T-helper 22 cell (primary cell): ENCODE measurements at places on chromosomes 7 and 10.
A peak's percentile ranks its signal among the peaks of the same experiment; 100 is the strongest.

DNA sequence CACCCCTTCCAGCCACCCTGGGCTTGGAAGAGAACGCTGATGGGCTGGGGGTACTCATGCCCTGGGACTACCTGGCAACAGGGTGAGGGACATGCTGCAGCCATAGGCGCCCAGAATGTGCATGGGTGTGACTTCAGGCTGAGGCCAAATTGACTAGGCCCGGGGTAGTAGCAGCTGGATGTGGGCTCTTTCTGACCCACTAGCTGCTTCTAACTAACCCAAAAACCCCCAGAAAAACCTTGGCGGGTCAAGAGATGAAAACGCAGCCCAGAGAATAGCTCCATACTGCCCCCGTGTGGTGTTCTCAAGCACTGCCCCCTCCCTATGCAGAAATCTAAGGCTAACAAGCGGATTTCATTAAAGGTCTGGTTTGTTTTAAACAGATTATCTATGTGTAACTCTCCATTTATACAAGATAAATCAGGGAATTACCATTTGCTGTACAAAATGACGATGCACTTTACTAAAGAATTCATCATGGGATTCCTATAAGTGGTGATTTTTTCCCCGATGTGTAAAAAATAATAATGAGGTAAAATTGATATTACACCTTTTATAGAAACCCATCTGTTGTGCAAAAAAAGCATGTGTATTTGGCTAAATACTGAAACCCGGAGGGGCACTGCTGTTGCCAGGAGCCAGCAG lies 4.2 kb downstream of the SMARCD3 start:
- DNase-seq, result no peak

DNA sequence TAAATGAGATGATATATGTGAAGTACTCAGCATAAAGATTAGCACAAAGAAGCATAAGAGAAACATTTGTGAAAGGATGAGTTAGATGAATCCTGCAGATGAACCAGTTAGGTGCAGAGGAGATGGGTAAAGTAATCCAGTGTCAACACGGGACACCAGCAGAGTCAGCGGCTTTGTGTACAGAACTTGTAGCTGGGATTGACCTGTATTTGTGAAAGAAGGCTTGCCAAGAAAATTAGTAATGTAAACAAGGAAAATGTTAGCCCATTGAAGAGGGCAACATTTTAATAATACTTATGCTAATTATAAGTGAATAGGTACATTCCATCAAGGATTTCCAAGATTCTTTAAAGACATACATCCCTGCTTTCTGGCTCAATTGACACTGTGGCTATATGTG lies 255.7 kb downstream of the PTEN start:
- no peak for DNase-seq

- no peak for DNase-seq
These were observed 411.6 kb upstream of the GALNT17 start for GRCh38 chr7:70720191-70720873.

GRCh38 chr10:22986771-22987542 lies 59.1 kb downstream of the ARMC3 start:
- no peak for DNase-seq

- no peak for DNase-seq
These were observed 32.6 kb upstream of the IL15RA start for GRCh38 chr10:6009961-6010360.

- no peak for DNase-seq
These were observed 12.2 kb upstream of the PPIF start for GRCh38 chr10:79335094-79335469.

- no peak for DNase-seq
These were observed 16.1 kb downstream of the OGDH start for GRCh38 chr7:44622342-44623151.

DNA sequence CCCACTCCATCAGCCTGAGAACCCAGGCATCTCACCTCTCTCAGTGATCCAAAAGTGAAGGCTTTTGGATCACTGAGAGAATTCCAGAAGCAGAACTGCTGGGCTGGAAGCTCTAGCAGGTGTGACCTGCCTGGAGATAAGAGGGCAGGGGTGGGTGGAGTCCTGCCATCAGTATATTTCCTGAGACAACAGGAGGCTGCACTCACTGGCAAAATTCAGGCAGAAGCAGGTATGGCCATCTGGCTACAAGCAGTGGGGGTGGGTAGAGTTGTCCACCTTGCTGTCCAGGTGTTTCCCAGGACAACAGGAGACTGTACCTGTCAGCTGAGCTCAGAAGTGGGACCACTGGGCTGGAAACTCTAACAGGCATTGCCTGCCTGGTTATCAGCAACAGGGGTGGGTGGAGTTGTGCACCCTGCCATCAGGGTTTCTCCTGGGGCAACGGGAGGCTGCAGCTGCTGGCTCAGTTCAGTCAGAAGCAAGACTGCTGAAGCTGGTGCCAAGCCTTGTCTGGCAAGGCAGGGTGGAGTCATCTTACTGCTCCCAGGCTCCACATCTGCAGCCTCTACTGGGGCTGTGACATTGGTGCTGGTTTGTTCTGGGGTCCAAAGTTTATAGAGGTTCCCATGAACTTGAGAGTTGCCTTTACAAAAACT lies 47.2 kb upstream of the SFTPD start:
- no peak for DNase-seq

- DNase-seq, result no peak
These were observed 13.2 kb downstream of the YKT6 start for GRCh38 chr7:44213877-44214388.

DNA sequence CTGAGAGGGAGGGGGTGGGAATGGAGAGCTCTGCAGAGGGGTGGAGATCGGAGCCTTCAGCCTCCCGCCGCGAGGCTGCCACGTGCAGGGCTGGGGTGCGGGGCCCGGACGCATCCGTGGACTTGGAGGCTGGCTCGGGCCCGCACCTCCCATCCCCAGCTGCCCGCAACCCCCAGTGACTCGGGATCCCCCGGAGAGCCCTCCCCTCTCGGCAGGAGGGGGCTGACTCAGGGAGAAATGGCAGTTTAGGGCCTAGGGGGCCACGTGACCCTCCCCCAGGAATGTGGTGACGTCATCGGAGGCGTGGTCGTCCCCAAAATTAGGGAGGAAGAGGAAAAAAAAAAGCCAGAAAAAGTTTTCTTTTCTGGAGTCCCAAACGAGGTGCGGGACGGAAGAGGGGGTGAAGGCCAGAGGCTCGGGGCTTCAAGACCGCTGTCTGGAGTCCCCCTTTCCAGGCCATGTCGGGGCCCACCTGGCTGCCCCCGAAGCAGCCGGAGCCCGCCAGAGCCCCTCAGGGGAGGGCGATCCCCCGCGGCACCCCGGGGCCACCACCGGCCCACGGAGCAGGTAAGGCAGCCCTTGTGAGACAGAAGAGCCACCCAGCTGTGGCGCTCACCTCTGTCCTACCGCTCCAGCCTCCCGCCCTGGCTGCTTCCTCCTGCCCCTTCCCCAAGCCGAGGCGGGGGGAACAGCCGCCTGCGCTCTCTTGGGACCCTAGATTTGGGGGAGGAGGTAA lies at the start of gene TRIP6:
TSS of gene TRIP6 (plus strand) at position 348 of the 736 bp plus-strand sequence. CDS start at position 459, 111 bp downstream.
- DNase-seq, result peak; percentile 27

- no peak for DNase-seq
These were observed 14.5 kb upstream of the RNF216 start for GRCh38 chr7:5795752-5796475.

GRCh38 chr7:151867912-151868311 lies 9.0 kb downstream of the PRKAG2 start:
- DNase-seq, result no peak

- DNase-seq, result no peak
These were observed 56.9 kb upstream of the FHIP2A start for GRCh38 chr10:114764656-114765055.

- no peak for DNase-seq
These were observed 28.2 kb downstream of the ADK start for GRCh38 chr10:74179111-74179710.

- DNase-seq, result no peak
These were observed at the start of gene HEPACAM2 for GRCh38 chr7:93226310-93226709. Gene HEPACAM2, minus strand, starts transcription at chr7:93226469.

DNA sequence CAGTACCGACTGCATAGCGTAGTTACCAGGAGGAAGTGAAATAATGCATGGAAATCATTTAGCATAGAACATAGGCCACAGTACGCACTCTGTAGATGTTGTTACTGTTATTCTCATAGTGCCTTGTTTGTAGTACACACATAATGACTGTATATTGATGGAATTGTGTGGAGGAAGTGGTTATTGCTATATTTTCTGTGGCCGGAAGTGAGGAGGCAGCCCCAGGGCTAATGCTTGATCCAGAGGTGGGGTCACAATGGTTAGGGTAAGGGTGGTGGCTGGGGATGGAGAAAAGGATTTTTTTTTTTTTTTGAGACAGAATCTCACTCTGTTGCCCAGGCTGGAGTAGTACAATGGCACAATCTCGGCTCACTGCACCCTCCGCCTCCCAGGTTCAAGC lies 4.5 kb upstream of the MGAM start:
- DNase-seq, result no peak

GRCh38 chr7:130987092-130987491 lies 253.1 kb upstream of the KLF14 start:
- DNase-seq, result no peak

- DNase-seq, result no peak
These were observed 96.8 kb upstream of the NFE2L3 start for GRCh38 chr7:26055241-26055640.

- no peak for DNase-seq
These were observed 300.3 kb downstream of the CDK14 start for GRCh38 chr7:90896458-90896857.

- DNase-seq, result no peak
These were observed 39.3 kb downstream of the BET1 start for GRCh38 chr7:93964813-93965212.

DNA sequence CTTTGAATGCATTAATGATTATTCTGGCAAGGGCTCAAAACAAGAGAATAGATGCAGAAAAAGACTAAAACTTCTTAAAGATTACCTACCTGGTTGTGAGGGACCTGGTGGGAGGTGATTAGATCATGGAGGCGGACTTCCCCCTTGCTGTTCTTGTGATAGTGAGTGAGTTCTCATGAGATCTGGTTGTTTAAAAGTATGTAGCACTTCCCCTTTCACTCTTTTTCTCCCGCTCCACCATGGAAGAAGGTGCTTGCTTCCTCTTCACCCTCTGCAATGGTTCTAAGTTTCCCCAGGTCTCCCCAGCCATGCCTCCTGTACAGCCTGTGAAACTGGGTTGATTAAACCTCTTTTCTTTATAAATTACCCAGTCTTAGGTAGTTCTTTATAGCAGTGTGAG lies 226.6 kb downstream of the ARHGAP12 start:
- no peak for DNase-seq

DNA sequence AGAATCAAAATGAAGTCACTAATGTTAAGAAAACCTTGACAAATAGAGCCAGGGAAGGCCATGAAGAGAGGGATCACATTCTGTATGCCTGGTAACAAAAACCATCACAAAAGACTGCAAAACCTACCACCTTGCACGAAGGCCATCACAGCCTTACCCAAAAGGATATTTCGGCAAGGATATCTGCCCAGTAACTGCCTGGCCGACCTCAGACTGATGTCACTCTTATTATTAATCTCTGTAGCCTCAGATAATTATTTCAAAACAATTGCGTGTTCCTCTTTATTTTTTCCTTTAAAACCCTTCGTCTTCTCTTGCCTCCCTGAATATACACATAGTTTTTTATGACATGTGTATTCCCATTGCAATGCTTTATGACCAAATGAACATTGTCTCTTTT lies 52.5 kb downstream of the CDC14C start:
- DNase-seq, result no peak

DNA sequence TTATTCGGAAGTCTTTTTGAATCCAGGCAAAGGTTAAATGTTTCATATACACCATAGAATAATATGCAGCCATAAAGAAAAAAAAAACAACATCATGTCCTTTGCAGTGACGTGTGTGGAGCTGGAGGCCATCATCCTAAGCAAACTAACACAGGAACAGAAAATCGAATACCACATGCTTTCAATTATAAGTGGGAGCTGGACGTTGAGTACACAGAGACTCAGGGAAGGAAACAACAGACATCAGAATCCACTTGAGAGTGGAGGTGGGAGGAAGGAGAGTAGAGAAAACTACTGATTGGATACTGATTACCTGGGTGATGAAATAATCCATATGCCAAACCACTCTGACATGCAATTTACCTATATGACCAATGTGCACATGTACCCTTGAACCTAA lies 293.4 kb downstream of the KLF6 start:
- no peak for DNase-seq

DNA sequence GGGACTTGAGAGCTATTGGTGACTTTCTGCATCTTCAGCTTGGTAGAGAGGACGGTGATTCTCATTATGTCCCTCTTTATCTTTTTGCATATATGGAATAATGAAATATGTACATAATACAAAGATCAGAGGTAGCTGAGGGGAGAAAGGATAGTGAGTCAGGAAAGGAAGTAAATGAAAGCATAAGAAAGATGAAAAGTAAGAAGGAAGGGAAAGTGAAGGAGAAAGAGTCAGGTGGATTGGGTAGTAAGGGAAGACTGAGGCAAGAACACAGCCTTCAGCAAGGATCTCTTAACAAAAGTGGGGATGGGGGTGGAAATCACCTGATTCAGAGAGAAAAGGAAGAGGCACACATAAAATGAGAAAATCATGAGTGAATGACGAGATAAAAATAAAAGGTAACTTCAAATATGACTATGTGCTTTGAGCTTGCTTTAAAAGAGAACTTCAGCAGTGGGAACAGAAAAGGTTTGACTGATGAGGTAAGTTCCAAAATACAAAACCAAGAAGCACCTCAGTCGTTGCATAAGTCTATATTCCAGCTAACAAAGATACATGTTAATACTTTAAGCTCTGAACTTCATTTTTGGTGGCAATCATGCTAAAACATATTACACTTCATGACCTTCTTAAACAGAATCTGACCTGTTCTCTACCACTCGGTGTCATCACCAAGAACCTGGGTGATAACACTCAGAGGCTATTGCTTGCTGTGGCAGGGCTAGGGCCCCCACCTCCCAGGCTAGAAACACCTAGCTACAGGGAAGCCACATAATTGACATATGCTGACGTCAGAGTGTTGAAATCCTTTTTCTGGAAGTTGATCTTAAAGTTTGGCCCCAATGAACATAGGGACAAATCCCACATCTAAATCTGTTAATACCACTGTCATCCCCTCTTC lies 32.9 kb downstream of the NRCAM start:
- DNase-seq, result no peak

DNA sequence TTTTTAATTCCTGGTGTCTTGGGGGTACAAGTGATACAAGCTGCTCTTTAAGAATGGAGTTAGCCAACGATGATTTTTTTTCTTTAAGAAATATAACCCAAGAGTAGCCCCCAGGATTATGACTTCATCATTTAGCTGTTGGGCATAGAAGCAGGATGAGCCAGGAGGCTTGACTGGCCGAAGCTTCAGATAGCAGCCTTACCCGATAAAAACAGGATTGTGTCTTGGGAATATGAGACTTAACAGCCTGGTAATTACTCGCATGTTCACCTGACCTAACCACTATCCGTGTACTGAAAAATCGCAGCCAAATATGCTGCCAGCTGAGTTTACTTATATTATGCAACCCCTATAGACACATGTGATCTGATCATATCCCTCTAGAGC lies 346.0 kb upstream of the BMPER start:
- DNase-seq, result no peak

DNA sequence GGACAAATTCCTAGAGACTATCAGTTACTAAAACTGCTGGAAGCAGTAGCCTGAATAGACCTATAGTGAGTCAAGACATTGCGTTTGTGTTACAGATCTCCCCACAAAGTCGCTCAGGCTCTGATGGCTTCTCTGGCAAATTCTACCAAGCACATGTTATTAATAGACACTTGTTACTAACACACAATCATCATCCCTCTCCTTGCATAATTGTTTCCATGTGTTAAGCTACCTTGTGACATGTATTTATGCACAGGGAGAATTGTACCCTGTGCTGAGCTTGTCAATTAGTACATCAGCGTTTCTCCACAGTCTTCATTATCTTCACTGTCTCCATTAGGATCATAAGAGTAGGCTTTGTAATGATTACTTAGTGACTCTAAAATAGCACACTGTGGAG lies 31.2 kb downstream of the DYNC2I1 start:
- no peak for DNase-seq
